Fibroblast of lung (primary cell): ENCODE measurements at places on chromosomes 11 and 22. TPM values are rescaled to one million over a fixed set of nuclear protein-coding genes. Genes with fewer than 3 reads are reported as not detected.
A peak's percentile ranks its signal among the peaks of the same experiment; 100 is the strongest.

- DNase-seq = no peak
Measured at GRCh38 chr11:116911976-116912734, 74.7 kb upstream of the APOA1 start.

- DNase-seq = no peak
Measured at GRCh38 chr11:82505379-82505778, 228.3 kb downstream of the FAM181B start.

- no peak for DNase-seq
Measured at GRCh38 chr11:18457450-18457849, 1.8 kb downstream of the LDHAL6A start.

- no peak for DNase-seq
Measured at GRCh38 chr11:76736773-76737495, 46.2 kb upstream of the TSKU start.

- peak; percentile 80 for DNase-seq
Measured at GRCh38 chr22:37661160-37661924, 2.8 kb downstream of the PDXP start.

GRCh38 chr22:24893341-24894070, 53.0 kb downstream of the LHFPL7 start:
- DNase-seq = no peak

GRCh38 chr11:69022260-69022659, 9.2 kb upstream of the MRGPRF start:
- DNase-seq = no peak

DNA sequence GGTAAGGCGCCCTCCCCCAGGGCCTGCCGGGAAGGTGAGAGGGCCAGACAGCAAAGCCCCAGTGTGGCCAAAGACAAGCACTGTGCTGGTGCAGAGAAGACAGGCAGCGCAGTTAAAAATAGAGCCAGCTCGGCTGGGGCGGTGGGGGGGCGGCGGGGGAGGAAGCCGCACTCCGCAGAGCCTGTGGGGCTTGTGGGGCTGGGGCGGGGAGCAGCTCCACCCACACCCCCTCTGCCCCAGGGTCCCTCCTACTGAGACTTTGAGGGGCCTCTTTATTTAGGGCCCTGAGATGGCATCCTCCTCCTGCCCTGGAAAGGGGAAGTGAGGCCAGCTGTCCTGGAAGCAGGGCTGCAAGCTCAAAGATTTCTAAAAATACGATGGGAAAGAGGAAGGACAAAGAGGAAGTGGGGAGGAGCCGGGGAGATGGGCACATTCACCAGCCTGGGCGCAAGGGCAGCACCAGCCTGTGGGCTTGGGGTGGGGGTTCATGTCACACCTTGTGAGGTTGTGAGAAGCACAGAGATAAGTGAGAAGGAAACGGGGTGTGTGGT, 2.6 kb downstream of the CYTH4 start:
- DNase-seq = no peak

DNA sequence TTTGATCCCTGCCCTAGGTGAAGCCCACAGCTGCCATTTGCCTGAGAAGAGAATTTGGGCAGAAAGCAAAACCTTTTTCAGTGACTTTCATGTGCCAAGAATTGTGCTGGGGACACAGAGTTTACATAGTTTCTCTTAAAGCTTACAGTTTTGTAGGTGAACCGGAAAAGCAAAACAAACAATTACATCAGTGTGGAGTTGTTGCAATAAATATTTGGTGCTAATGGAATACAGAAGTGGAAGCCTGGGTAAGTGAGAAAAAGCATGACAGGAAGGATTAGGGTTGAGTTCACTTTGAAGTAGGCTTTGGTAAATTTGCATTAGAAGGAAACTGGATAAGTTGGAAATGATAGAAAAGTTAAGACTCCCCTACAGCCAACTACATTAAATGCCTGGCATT, 82.7 kb downstream of the RASSF10 start:
- DNase-seq = no peak

- DNase-seq = no peak
Measured at GRCh38 chr11:5967708-5968107, 586 bp downstream of the OR56A5 start.

GRCh38 chr11:63527667-63528066, 8.9 kb upstream of the PLAAT4 start:
- no peak for DNase-seq

FGF19 gene
- not detected in 2 replicates for total RNA-seq

ANO3 gene
- total RNA-seq = 1.0 and 5.1 TPM in 2 replicates

MDK gene
- 44.6 and 93.2 TPM in 2 replicates for total RNA-seq

MTA2 gene
- total RNA-seq = 117 and 124 TPM in 2 replicates

RIMBP3C gene
- under 0.01 and 0.50 TPM in 2 replicates for total RNA-seq

OR2AG2 gene
- under 0.01 TPM in 2 replicates for total RNA-seq
